ENCODE measurements at places on chromosomes 16 and 17.

- H3K4me1 ChIP-seq: peaks cover 8% of the 10 kb centered on the region
- no peak overlapping the region for H3K27ac ChIP-seq
- no peaks in the 10 kb centered on the region for H3K27me3 ChIP-seq
- no peak for DNase-seq
- H3K36me3 ChIP-seq: no peaks in the 10 kb centered on the region
These were observed 110.9 kb downstream of the XYLT1 start for GRCh38 chr16:17359788-17360390.

GRCh38 chr17:72474719-72475477 is 354.1 kb downstream of the SOX9 start:
- H3K4me1 ChIP-seq: peaks cover 12% of the 10 kb centered on the region
- DNase-seq: no peak
- H3K4me3 ChIP-seq: no peak overlapping the region
- no peak overlapping the region for H3K27ac ChIP-seq
- peaks cover 5% of the 10 kb centered on the region for H3K27me3 ChIP-seq

- no peaks in the 10 kb centered on the region for H3K36me3 ChIP-seq
- DNase-seq: no peak
- H3K4me1 ChIP-seq: peaks cover 6% of the 10 kb centered on the region
- no peak overlapping the region for H3K4me3 ChIP-seq
- H3K27ac ChIP-seq: no peak overlapping the region
These were observed 613.5 kb downstream of the RBFOX1 start for GRCh38 chr16:7946142-7946541.

DNA sequence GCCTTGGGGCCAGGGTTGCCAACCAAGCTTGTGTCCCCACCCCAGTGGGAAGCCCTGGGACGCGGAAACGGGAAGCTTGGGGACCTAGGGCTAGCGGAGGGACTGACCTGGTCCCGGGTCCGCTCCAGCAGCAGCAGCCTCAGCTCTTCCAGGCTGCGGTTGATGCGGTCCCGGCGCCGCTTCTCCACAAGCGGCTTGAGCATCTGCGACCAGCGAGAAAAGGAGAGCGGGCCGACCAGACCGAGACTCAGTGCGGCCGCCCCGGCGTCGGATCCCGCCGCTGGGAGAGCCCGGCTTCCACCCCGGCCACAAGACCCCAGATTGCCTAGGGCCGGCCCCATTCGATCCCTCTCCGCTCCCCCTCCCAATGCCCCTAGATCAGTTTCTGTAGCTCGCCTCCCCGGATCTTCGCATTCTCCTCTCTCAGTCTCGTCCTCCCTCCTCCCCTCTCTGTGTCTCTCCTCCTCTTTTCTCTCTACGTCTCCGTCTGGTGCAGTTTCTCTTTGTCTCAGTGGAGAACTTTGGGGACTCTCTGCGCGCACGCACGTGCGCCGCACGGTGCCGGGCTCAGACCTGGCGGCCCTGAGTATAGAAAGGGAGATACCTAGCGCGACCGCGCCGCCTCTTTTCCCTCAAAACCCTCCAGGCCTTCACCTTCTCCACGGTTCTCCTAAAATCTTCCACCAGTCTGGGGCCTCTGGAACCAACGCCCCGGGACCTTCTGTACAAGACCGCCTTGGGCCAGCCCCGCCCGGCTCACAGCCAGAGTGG is 797 bp downstream of the HES7 start:
- H3K4me1 ChIP-seq: no peaks in the 10 kb centered on the region
- no peak overlapping the region for H3K27ac ChIP-seq
- H3K27me3 ChIP-seq: peaks cover 54% of the 10 kb centered on the region
- no peaks in the 10 kb centered on the region for H3K36me3 ChIP-seq
- DNase-seq: peak; percentile 83

GRCh38 chr16:9909072-9909825 is 273.0 kb downstream of the GRIN2A start:
- no peaks in the 10 kb centered on the region for H3K36me3 ChIP-seq
- H3K27ac ChIP-seq: no peak overlapping the region
- no peak for DNase-seq
- H3K4me1 ChIP-seq: no peaks in the 10 kb centered on the region
- no peaks in the 10 kb centered on the region for H3K27me3 ChIP-seq

- H3K4me3 ChIP-seq: no peak overlapping the region
- H3K4me1 ChIP-seq: no peaks in the 10 kb centered on the region
- peak; percentile 53 for DNase-seq
- H3K27ac ChIP-seq: no peak overlapping the region
These were observed 35.9 kb downstream of the TMEM11 start for GRCh38 chr17:21177854-21178600.
